ENCODE measurements at places on chromosomes 1 and 21. TPM values are rescaled to one million over a fixed set of nuclear protein-coding genes. Genes with fewer than 3 reads are reported as not detected.

GRCh38 chr1:225453797-225454648 lies 26.2 kb upstream of the LBR start:
- no peak for DNase-seq

GRCh38 chr1:105419030-105419429 lies 1637.4 kb upstream of the PRMT6 start:
- no peak for DNase-seq

Gene SLAMF9
- total RNA-seq, result not detected

Gene RAB7B
- total RNA-seq, result 6.0 TPM

GRCh38 chr1:100246738-100247137 lies 2.9 kb downstream of the DBT start:
- no peak for DNase-seq

Gene KANK4
- total RNA-seq, result 0.57 TPM

DNA sequence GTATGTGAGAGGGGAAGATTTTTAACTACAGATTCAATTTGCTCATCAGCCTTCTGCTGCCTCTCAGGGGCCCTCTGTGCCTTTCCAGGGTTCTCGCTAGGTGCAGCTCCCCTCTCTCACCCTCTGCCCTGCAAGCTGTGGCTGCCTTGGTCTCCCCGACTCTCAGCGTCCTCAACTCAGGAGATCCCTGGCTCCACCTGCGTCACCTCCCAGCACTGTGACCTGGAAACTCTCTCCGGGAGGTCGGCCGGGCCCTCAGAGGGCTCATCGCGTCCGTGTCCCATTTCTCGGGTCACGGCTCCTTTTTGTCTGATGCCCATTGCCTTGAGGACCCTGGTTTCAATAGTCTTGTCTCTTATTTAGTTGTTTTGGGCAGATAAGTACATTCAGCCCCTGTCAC lies 63.5 kb upstream of the ADARB1 start:
- no peak for DNase-seq

GRCh38 chr1:243926803-243927245 lies 76.8 kb upstream of the AKT3 start:
- no peak for DNase-seq

DNA sequence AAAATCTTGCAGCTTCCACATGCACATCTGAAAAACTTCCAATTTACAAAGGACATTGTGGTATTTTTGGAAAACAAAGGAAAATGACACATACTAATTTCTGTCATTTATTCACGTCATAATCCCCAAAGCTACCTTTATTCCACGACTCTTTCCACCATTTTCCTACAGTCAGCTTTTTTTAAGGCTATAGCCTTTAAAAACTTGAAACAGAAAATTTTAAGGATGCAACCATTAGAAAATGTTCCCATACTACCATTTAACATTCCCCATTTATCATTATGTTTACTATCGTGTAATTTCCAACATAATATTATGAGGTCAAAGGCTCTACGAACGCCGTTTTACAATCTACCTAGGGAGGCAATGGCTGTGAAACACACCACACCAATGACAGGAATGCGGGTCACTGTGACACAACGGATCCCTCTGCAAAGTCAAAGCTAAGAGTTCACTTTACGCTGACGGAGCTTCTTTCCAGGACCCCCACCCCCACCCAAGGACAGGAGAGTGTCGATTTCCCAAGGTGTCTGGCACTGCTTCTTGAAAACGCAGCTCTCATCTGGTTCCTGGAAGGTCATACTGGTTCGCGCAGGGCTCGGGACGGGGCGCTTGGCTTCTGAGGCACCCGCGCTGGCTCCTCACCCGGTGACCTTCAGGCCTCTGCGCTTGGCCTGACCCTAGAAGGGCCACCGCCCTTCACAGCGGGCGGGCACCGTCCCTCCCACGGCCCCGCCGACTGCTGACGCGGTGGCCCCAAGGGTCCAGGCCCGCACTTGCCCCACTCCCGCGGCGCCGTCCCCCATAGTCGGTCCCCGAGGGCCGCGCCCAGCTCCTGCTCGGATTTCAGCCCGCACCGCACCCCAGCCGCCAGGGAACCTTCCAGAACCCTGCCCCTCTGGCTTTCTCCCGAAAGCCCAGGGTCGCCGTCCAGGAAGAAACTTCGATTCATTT lies 50.5 kb upstream of the ATF3 start:
- peak; percentile 53 for DNase-seq

- peak; percentile 70 for DNase-seq
Observed at GRCh38 chr1:54846301-54846700, 40.7 kb downstream of the DHCR24 start.

DNA sequence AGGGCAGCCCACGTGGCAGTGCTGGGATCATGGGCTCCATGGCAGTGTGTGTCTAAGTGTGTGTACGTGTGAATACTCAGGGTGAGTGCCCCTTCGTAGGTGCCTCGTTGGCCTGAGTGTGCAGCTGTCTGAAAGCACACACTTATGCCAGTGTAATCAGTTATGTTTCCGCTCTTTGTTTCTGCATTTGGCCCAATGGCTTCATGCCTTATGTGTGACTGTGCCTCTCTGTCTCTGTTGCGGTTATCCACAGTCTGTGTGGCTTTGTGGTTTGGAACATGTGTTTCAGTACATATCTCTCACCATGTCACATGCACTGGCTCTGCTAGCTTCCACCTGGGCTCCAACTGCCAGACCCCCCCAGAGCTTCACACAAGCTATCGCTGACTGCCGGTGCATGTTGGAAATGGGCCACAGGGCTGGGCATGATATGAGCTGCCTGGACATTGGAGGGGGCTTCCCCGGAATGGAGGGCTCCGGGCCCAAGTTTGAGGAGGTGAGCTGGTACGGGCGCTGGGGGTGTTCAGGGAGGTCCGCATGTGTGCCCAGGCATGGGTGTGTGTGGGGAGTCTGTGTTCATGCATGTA lies 70.3 kb upstream of the TINAGL1 start:
- peak; percentile 83 for DNase-seq

Gene WDR77
- 18.5 TPM for total RNA-seq

Gene IL20
- not detected for total RNA-seq

- DNase-seq, result no peak
Observed at GRCh38 chr1:94011709-94012595, 102.7 kb upstream of the GCLM start.

Gene LCE1B
- 207 TPM for total RNA-seq
